ENCODE measurements at places on chromosomes 3 and 15. TPM values are rescaled to one million over a fixed set of nuclear protein-coding genes. Genes with fewer than 3 reads are reported as not detected.

MCTP2 gene
- total RNA-seq, result 20.0 TPM

CXCR6 gene
- total RNA-seq, result not detected

EPHB1 gene
- not detected for total RNA-seq

SLC28A2 gene
- total RNA-seq, result not detected

STAB1 gene
- total RNA-seq, result not detected

CCR2 gene
- not detected for total RNA-seq

CYP1A1 gene
- 2.0 TPM for total RNA-seq

MASP1 gene
- total RNA-seq, result not detected

RIOX2 gene
- total RNA-seq, result 29.9 TPM

ATP13A5 gene
- not detected for total RNA-seq

COL6A6 gene
- not detected for total RNA-seq

SUCNR1 gene
- 0.08 TPM for total RNA-seq

GOLGA8T gene
- not detected for total RNA-seq

RETNLB gene
- 2.2 TPM for total RNA-seq

BDH1 gene
- total RNA-seq, result 51.5 TPM

TRPM1 gene
- total RNA-seq, result not detected

KIF7 gene
- total RNA-seq, result 2.1 TPM

BSN gene
- total RNA-seq, result not detected

ITGA11 gene
- total RNA-seq, result not detected

EBLN2 gene
- total RNA-seq, result 2.7 TPM

SPESP1 gene
- total RNA-seq, result not detected

KBTBD13 gene
- total RNA-seq, result not detected

VGLL3 gene
- total RNA-seq, result 0.31 TPM

CCR8 gene
- total RNA-seq, result not detected

ARL6IP5 gene
- total RNA-seq, result 29.9 TPM

CASR gene
- not detected for total RNA-seq

C2CD4B gene
- total RNA-seq, result 0.25 TPM

DENND4A gene
- total RNA-seq, result 9.0 TPM

TASOR gene
- 21.5 TPM for total RNA-seq

TP63 gene
- not detected for total RNA-seq

FAM219B gene
- total RNA-seq, result 66.2 TPM

CA12 gene
- 64.9 TPM for total RNA-seq

TIGIT gene
- not detected for total RNA-seq

SPINK8 gene
- not detected for total RNA-seq

SLC22A13 gene
- 0.26 TPM for total RNA-seq

SPSB4 gene
- total RNA-seq, result not detected

TRMT10C gene
- 24.5 TPM for total RNA-seq

ACAP2 gene
- total RNA-seq, result 16.4 TPM

EOMES gene
- not detected for total RNA-seq

GDPGP1 gene
- total RNA-seq, result 13.7 TPM

KIF23 gene
- 82.2 TPM for total RNA-seq

GAP43 gene
- not detected for total RNA-seq
